ENCODE measurements at places on chromosomes 1 and 21. TPM values are rescaled to one million over a fixed set of nuclear protein-coding genes. Genes with fewer than 3 reads are reported as not detected.

BMP8B gene
- total RNA-seq: 0.55 TPM

- DNase-seq: no peak
Observed at GRCh38 chr1:7454895-7455784, 316.0 kb upstream of the VAMP3 start.

SMIM1 gene
- total RNA-seq: not detected

HOOK1 gene
- total RNA-seq: not detected

DNA sequence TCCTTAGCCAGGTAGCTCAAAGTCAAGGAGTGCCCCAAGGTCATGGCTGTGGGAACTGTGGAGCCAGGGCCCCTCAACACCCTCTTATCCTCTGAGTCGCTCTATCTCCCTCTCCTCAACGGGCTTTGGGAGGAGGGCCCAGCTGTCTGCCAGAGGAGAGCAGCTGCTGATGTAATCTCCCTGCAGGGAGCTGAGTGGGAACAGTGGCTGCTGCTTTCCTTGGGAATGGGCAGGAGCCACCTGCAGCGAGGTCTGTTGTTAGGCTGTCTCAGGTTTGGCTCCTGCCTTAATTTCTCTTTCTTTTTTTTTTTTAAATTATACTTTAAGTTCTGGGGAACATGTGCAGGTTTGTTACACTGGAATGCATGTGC is 58.8 kb upstream of the MAP1LC3C start:
- DNase-seq: no peak

- no peak for DNase-seq
Observed at GRCh38 chr1:175204330-175204729, 11.8 kb upstream of the KIAA0040 start.

- no peak for DNase-seq
Observed at GRCh38 chr1:47578721-47579419, 141.0 kb downstream of the FOXD2 start.

CA6 gene
- not detected for total RNA-seq

DNA sequence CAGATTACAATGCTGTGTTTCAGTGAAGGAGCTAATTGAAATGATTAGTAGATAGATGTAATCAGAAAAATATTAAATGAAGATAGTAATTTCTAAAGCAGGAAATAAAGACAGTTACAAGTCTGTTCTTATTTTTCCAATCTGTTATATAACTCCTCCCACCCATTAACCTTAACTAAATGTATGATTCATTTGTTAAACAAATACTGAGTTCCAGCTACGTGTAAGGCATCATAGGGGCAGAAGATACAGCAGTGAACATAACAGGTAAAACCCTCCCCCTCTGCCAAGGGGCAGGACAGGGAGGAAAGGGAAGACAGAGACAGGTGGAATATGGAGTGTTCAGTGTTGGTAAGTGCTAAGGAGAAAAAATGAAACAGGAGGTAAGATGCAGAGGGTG is at the start of gene FAM177B:
Gene FAM177B, plus strand, starts transcription at position 231 of the 400 bp plus-strand sequence. CDS start 9,344 bp downstream, outside the sequence.
- DNase-seq: no peak

- no peak for DNase-seq
Observed at GRCh38 chr1:74508449-74508848, 4.0 kb downstream of the LRRC53 start.

DNA sequence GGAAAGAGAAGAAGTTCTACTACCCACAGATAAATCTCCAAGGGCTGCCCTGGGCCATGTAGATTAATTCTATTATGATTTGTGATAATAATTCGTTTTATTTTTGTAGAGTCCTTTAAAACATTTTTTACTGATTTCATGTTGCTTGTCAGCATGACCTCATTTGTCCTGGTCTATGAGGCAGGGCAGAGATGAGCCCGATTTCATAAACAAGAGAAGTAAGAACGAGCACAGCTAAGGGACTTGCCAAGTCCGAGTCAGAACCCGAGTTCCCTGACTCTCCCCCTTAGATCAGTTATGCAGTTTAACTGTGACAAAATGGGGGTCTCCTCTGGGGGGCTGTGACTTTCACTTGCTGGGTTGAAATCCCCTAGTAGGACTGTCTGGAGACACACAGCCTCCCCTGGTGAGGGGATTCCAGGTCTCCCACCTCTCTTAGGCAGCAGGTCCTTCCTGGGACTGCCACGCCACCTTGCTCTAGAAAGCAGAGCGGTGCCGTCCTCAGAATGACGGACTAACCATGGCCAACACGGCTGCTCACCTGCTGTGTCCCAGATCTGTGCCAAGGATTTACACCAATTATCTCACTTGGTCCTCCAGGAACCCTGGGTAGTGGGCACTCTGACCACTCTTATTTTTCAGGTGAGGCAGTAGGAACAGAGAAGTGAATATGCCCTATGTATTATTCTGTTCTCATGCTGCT is 31.0 kb upstream of the SOX13 start:
- no peak for DNase-seq

DNA sequence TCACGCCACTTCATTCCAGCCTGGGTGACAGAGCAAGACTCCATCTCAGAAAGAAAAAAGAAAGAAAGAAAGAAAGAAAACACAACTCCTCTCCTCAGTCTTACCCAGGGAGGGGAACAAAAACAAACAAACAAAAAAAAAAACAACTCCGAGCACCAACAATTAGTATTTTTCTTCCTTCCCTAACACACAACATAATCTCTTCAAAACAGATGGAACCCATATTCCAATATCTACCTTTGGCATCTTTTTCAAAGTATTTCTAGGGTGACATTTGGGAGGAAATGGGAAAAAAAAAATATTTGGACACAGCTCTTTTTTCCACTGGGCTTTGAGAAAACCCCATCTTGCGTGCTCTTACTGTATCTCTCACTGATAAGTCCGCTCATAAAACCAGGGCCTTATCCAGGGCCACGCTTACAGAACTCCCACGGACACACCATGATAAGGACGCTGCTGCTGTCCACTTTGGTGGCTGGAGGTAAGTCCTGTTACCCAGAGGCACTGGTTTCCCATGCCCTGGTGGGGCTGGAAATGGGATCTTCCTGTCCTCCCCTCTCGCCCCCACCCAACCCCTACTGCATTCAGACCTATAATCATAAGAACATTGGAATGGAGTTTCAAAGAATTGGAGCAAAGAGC is at the start of gene CELA2A:
Gene CELA2A, plus strand, starts transcription at position 420 of the 642 bp plus-strand sequence. Its CDS starts 22 bp downstream, at position 442.
- no peak for DNase-seq

SPRR3 gene
- total RNA-seq: not detected

ZNF683 gene
- total RNA-seq: not detected

DHX9 gene
- total RNA-seq: 182 TPM

GRCh38 chr1:209556162-209556690 is 27.3 kb upstream of the CAMK1G start:
- no peak for DNase-seq

DNA sequence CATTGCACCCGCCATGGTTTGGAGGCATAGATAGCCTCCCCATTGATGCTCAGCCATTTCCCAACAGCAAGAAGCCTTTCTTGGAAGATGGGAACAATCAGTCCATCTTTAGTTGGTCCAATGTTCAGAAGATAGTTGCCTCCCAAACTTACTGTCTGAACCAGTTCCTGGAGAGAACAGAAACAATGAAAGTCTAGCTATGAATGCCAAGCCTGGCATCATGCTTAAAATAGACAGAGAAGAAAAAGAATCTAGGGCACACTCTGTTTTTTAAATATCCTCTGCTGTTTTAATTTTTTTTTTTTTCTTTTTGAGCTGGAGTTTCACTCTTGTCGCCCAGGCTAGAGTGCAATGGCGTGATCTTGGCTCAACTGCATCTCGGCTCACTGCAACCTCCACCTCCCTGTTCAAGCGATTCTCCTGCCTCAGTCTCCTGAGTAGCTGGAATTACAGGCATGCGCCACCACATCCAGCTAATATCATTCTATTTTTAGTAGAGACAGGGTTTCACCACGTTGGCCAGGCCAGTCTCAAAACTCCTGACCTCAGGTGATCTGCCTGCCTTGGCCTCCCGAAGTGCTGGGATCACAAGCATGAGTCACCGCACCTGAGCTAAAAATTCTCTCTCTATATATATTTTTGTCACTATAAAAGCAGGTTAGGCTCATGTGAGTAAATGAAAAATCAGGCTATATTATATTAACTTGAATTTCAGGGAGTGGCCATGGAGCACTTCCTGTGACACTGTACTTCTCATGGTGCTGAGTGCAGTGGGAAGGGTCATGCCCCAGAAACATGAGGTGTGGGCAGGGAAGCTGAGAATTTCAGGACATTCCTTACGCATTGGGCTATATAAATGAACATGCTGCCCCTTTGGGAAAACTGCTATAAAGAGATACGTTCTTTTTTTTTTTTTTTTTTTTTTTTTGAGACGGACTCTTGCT is 19.1 kb downstream of the FUCA1 start:
- no peak for DNase-seq

NUDT4B gene
- total RNA-seq: 14.0 TPM

DNA sequence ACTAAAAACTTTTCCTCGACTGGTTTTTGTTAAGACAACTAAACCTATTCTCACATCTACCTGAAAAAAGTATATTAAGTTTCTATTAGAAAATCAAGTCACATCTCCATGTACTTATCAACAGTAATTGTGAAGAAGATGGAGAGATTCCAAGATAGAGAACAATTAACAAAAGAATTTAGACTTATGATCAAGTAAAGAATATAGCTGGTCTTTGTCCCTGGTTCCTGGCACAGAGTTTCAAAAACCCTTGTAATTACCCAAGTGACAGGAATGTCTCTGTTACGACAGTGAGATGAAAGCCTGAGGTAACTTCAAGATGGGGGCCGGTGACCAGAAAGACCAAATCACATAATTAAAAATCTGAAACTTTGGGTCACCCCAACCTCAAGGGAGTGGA is 91.6 kb downstream of the ASH1L start:
- DNase-seq: no peak

GRCh38 chr1:235013512-235013911 is 115.1 kb downstream of the TOMM20 start:
- DNase-seq: no peak

- no peak for DNase-seq
Observed at GRCh38 chr1:245179706-245180105, 24.9 kb downstream of the KIF26B start.

GRCh38 chr1:66012106-66012784 is 219.6 kb downstream of the PDE4B start:
- DNase-seq: no peak

DNA sequence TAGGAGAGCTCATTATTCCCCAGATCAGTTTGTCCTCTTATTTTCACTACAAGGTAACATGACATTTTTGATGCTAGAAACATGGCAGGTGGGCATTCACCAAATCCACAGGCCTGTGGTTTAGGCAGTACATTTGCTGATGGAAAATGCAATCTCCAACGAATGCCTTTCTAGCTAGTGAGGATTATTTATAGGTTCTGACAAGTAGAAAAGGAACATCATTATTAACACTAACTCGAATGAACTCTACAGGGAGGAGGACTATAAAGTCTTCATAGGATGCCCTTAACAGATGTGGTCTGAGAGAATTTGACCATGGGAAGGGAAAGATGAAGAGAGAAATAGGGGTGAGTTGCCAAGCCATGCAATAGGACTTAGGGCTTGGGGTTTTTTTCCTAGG is 71.5 kb upstream of the BCL10 start:
- no peak for DNase-seq

NCF2 gene
- total RNA-seq: 2.7 TPM

FAM43B gene
- total RNA-seq: 0.09 TPM

DNA sequence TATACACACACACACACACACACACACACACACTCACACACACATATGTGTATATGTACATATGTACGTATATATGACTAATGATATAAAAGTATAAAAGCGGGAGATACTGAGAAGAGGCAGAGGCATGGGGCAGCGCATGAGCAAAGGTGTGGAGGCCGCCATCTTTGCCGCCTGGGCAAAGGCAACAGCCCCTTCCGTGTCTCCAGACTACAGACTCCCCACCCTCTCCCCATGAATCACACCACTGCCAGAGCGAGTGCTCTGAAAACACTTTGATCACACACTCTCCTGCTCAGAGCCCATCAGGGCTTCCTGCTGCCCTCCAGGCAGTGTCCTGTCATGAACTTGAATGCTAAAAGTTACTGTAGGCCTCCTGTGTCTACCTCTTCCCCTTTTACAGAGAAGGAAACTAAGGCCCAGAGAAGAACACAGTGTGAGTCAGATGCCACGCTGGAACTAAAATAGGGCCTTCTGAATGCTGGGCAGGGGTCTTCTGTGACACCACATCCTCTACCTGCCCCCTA is 54.7 kb upstream of the SSBP3 start:
- DNase-seq: no peak

DNA sequence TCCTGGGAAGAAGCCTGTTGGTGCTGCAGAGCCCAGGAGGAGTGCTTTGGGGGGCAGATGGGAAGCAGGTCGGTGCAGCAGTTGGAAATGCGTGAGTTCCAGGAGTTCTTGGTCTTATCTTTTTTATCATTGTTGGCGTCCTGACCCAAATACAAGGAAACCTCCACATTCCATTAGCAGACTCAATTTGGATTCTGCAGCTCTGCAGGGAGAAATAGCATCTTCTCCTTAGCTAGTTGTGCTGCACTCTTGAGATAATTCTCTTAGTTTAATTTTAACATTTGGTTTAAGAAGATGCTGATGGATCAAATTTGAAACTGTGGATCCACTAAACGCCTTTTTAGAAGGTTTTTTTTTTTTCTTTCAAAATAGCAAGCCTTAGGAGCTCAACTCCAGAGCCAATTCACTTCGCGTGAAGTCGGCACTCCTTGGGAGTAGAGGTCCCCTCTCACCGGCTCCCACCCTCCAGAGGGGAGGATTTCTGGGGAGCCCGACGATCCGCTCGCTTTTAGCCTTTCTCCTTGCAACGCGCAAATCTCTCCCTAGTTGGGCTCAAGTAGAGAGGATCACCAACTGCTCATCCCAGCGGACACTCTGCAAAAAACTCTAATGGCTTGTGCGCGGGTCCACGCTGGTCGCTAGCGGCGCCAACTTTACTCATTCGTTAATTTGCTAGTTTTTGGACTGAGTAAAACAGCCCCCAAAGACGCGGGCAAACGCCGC is 1.3 kb downstream of the PLD5 start:
- no peak for DNase-seq

GRCh38 chr1:66137235-66137634 is 344.5 kb downstream of the PDE4B start:
- DNase-seq: no peak

HTR1D gene
- total RNA-seq: 4.6 TPM

ORC1 gene
- total RNA-seq: 24.3 TPM

- no peak for DNase-seq
Observed at GRCh38 chr1:59125676-59126320, 171.1 kb upstream of the FGGY start.

- DNase-seq: no peak
Observed at GRCh38 chr21:37264808-37265207, 2.3 kb downstream of the VPS26C start.

ELAVL4 gene
- total RNA-seq: not detected
